ENCODE measurements at places on chromosomes 5 and 9.

DNA sequence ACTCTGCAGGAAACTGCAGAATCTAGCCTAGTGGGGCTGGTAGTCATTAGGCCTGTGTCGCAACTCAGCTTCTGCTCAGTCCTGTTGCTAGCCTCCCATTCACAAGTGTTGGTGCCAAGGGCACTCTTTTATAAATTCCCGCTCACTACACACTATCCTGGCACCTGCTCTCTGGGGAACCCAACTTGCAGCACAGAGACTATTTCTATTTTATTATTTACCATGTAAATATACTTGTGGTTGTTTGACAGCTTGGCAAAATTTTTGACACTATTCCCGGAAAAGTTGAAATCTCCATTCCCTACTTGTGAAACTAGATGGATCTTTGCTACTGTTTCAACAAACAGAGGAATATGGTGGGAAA, 20.4 kb upstream of the SMC2 start:
- DNase-seq: no peak

DNA sequence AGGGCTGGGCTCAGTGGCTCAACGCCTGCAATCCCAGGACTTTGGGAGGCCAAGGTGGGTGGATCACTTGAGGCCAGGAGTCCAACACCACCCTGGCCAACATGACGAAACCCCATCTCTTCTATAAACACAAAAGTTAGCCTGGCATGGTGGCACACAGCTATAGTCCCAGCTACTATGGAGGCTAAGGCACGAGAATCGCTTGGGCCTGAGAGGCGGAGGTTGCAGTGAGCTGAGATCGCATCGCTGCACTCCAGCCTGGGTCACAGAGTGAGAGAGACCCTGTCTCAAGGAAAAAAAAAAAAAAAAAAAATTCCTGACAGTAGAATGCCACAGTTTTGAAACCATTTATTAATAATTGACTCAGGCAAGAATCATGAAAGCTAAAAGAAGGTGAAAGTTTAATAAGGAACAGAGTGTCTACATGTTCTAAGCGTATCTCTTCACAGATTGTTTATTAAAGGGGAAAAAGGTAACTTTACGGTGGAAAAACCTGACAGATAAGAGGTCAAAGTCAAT, 5.7 kb upstream of the PTGR1 start:
- DNase-seq: no peak

- no peak for DNase-seq
Observed at GRCh38 chr5:78592735-78593386, 55.7 kb downstream of the LHFPL2 start.

- no peak for DNase-seq
Observed at GRCh38 chr5:66517351-66517750, 78.8 kb upstream of the MAST4 start.

DNA sequence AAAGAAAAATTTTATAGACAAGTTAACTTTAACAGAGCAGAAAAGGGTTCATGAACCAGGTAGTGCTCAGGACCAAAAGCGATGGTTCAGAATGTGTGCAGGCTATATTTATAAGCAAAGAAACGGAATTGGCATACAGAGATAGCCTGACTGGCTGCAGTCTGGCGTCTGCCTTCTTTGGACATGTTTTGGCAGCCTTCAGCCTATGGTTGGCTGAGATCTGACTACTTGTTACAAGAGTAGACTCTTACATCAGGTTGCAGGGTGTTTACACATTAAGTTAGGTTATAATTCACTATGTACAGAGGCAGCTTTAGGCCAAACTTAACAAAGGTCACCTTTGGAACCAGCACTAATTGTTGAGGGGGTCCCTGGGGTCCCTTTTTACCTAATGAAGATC, 7.0 kb downstream of the NOP16 start:
- DNase-seq: no peak

GRCh38 chr5:35160486-35161116, 69.7 kb downstream of the PRLR start:
- DNase-seq: no peak

DNA sequence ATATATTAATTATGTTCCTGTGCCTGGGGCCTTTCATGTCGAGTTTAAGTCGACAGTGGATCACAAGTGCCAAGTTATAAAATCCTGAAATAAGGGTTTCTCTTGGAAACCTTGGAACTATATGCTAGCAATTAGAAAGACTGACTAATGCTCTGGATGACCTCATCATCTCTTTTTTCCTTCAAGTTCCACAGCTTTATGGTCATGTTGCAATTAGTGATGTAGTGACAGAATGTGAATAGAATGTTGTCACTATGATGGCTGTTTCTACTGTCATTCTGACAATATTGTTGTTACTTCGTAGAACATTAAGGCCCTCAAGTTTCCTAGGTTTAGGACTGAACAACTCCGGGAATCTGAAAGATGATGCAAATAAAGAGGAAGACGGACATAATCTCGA, 368.0 kb upstream of the SEMA6A start:
- DNase-seq: no peak

GRCh38 chr5:167767795-167768194, 523.6 kb upstream of the WWC1 start:
- no peak for DNase-seq

DNA sequence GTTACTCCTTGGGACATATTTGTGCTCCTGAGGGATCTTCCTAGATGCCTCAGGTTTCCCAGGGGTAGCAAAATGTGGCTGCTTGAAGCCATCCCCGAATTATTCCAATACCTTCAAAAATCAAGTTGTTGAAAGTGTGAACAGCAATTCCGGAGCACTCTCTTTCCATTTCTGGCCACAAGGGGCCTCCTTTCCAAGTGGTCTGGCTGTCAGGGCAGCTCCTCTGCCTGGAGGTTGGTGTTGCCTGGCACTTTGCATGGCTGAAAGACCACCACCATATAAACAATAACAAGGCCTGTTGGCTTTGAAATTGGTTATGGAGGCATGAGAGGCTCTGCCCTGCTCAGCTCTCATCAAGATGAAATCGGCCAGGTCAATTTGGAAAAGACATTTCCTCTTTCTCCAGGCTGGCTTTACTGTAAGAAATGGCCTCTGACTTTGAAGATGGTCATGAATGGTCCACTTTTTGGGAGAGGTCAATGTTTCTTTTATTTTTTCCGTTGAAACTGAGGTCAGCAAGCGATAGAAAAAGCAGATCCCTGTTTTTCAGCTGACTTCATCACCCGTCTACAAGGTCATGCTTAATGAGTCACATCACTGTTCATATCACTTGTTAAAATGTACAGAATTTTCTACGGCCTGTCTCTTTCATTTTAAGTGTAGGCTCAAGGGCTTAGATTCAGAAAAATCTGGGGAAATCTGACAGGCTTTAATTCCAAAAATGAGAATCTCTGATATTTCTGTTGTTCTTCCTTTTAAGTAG, 481.1 kb upstream of the ZNF608 start:
- DNase-seq: no peak

DNA sequence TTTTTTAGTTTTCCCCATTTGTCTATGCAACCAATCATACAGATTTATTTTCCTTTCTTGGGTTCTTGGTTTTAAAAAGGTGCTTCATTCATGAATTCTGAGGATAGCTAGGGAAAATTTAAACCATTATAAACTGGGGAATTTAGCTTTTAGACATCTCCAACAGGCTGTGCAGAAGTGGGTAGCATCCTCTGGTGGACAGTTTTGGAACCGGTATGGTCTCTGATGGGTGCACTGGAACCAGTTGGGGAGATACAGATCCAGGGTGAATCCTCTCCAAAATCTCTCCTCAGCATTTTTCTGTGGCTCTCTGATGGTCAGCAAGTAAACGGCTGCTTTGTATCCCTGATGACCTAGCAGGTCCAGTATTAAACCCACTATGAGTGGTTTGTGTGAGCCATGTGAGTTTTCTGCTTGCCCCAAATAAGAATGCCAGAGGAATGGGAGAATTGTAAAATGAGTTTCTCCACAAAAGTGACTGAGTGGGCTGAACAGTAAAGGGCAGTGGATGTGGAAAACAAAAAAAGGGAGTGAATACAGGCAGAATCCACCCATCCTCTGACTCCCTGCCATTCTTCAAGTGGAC, 9.1 kb upstream of the DNAJC25 start:
- no peak for DNase-seq

- peak; percentile 14 for DNase-seq
Observed at GRCh38 chr9:108444400-108445358, 411.1 kb downstream of the ACTL7B start.

- no peak for DNase-seq
Observed at GRCh38 chr9:104386425-104387069, 117.5 kb upstream of the OR13F1 start.

DNA sequence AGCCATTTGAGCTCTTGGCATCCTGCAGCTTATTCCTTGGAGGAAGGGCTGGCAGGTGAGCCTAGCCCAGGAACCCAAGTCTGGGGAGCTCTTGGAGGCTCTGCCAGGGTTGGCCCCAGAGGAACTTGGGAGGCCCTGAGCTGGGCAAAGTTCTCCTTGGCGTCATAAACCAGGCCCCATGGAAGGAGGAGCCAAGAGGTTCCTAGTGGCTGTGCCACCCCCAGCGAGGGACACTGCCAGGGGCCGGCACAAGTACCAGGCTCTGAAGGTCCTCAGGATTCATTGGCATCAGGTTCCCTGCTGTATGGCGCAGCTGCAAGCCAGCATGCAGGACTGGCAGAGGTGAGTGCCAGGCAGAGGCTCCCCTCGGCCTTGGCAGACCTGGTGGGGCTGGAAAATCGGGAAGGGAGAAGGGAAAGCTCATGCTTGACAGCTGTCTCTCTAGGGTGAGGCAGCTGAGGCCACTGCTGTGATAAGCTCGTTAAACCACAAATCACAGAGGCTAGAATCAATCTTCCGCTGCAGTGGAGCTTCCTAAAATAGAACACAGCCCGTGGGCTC, 54.6 kb upstream of the SYNPO start:
- DNase-seq: no peak

DNA sequence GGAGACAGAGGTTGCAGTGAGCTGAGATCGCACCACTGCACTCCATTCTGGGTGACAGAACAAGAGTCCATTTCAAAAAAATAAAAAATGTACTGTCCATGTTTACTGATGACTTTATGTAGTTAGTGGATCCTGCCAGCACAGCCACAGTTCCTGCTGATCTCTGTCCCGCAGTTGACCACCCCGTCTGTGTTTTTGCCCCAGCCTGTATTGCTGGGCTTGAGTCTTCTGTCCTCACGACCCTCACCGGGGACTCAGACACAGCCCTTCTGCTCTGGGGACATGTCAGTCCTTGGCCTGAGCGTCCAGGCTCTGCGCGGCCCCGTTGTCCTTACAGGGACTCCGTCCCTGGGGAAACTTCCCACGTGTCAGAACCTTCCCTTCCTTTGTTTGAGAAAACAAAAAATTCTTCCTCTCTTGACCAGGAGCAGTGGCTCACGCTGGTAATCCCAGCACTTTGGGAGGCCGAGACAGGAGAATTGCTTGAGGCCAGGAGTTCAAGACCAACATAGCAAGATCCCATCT, 14.5 kb downstream of the SURF6 start:
- DNase-seq: no peak

DNA sequence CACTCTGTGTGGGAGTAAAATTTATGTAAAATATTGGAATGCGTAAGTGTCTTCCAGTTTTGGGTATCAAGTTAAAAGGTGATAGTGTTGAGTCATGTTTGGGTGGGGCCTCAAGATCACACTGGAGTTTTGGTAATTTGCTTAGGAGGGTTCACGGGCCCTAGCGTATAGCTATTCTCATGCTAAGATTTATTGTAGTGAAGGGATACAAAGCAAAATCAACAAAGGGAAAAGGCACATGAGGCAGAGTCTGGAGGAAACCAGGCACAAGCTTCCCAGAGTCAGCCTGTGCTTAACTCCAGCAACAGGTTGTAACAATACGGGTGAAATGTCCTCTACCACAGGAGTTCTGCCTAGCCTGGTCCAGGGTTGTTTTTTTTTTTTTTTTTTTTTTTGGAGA, 20.2 kb downstream of the HSPA4 start:
- DNase-seq: no peak

DNA sequence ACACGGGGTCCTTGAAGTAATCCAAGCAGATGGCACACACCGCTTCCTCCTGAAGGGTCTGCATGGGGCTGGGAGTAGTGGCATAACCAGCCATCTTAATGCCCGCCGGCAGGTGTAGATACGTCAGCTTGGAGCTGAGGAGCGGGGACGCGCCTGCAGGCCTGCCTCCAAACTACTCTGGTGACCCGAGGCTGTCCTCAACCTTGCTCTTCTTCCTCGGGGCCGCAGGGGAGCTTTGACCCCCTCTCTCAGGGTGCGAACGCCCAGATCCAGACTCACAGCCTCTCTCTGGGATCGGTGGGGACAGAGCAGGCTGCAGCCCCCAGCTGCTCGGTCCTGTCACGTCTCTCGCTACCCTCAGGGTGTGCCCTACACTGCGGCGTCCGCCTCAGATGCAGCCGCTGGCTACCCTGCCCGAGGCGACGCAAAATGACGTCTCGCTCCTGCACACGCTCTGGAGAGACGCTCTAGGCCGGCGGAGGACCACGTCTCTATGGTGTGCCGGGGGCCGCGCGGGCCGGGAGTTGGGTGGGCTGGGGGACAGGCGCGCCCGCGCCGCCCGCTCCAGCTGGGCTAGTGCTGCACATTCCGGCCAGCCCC, at the start of gene TRIM52:
TSS of gene TRIM52 (minus strand) at position 424 of the 600 bp plus-strand sequence. CDS start at position 94, 330 bp downstream.
- DNase-seq: peak; percentile 82

- no peak for DNase-seq
Observed at GRCh38 chr5:10295619-10296326, 11.9 kb downstream of the CMBL start.

DNA sequence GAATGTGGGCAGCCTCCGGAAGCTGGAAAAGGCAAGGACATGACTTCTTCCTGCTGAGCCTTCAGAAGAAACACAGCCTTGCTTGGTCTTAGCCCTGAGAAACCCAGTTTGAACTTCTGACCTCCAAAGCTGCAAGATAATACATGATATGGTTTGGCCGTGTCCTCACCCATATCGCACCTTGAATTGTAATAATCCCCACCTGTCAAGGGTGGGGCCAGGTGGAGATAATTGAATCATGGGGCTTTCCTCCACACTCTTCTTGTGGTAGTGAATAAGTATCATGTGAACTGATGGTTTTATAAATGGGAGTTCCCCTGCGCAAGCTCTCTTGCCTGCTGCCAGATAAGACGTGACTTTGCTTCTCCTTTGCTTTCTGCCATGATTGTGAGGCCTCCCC, 310.9 kb downstream of the PSAT1 start:
- DNase-seq: no peak

- no peak for DNase-seq
Observed at GRCh38 chr5:135240781-135241360, 158.2 kb downstream of the MACROH2A1 start.

GRCh38 chr9:85269811-85270210, 471.9 kb downstream of the AGTPBP1 start:
- no peak for DNase-seq

- no peak for DNase-seq
Observed at GRCh38 chr5:66982056-66982387, 214.6 kb downstream of the CD180 start.

DNA sequence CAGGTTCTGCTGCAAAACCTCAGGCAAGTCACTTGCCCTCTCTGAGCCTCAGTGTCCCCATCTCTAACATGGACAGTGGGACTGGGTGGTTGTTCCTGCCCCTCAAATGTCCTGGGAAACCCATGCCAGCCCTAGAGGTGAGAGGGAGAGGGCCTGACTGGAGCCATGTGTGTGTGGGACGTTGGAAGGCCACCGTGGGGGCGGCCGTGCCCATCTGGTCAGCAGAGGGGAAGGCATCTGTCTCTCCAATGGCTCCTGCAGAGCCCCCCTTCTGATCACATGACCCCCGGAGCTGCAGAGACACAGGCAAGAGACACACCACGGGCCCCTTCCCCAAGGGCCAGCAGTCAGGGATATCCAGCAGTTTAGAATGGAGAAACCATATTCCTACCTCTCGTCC, 1.7 kb downstream of the DNM1 start:
- no peak for DNase-seq

All from tibial nerve (tissue), 4 donors.